ENCODE measurements at places on chromosomes 16 and 17.

DNA sequence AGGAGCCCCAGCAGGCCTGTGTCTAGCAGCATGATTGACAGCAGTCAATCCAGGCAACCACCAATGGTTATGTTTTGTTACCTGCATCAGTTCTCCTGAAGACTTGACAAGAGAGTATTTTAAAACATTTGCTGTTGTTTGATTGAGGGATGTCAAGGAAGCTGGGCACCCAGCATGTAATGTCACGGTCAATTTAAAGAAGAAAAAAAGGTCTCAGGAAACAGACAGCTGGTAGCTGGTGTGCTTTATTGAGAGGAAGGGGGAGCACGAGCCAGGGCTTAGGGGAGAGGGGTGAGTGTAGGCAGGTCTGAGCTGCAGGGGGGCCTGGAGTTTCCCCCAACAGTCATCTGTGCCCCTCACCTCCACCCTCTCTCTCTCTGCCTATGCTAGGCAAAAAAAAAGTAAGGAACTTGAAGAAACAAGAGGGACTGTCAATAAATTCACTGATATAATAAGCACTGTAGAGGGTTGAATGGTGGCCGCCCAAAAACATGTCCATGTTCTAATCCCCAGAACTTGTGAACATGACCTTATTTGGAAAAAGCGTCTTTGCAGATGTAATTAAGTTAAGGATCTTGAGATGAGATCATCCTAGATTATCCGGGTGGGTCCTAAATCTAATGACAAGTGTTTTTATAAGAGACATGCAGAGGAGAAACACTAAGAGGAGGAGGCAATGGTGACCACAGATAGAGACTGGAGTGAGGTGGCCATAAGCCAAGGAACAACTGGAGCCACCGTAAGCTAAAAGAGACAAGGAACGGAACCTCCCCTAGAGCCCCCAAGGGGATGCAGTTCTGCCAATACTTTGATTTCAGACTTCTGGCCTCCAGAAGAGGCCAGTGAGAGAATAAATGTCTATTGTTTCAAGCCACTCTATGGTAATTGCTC, 14.5 kb downstream of the TSPOAP1 start:
- DNase-seq, result no peak

DNA sequence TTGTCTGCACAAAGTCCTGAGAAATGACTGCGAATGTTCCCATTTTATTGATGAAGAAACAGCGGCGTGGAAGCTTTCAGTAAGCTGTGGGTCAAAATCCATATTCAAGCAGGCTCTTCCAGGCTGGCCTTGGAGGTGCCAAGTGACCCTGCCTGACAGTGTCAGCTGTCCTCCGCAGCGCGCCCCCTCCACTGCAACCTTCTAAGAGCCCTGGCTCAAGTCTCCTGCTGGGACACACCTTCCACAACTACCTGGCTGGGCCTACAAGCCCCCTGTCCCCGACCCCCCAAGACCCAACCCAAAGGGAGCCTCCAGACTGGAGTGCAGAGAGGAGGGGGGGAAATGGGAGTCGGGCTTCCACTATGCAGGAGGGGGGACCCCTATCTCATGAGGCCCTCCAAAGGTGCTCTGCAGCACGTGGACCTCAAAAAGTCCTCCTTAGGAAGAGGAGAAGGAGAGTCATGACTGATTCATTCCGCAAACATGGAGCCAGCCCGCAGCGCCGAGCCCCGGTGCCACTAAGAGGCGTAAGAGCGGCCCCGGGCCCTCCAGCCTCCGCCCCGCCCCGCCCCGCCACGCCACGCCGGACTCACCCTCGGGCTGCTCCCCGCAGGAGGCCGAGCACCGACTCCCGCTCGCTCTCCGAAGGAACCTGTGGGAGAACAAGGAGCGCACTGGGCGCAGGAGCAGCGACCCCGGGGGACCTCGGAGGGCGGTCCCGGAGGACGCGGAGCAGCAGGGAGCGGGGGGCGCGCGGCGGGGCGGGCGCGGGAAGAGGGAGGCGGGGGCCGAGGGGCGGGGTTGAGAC, 574 bp downstream of the MPP3 start:
- no peak for DNase-seq

DNA sequence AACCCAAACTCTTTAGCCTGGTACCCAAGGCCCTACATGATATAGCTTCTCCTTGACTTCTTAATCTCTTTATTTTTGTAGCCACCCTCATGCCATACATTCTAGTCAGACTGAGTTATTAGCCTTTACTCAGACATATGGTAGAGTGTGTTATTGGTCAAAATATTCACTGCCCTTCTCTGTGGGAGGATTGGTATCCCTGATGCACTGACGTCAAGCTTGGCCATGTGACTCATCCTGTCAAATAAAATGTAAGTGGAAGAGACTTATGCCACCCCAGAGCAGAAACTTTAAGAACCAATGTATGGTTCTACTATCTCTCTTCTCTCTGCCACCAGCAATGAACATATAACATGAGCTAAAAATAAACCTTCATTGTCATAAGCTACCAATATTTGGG, 12.2 kb upstream of the BEAN1 start:
- DNase-seq, result no peak

DNA sequence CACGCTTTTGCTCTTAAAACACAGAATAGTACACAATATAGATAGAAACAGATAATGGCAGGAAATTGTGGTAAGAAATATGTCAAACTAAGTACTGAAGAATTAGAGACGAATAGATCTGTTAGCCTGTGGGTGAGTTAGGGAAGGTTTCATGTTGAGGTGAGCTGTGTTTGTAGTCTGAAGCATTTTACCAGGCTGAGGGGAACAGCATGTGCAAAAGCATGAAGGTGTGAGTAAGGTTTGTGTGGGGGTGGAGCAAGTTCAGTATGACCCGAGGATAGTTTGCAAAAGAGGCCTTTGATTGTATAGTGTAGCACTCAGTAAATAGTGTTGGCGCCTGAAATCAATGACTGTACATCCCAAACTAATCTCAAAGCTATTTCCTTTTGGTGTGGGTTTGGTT, 13.8 kb downstream of the IGSF6 start:
- DNase-seq, result peak; percentile 34

DNA sequence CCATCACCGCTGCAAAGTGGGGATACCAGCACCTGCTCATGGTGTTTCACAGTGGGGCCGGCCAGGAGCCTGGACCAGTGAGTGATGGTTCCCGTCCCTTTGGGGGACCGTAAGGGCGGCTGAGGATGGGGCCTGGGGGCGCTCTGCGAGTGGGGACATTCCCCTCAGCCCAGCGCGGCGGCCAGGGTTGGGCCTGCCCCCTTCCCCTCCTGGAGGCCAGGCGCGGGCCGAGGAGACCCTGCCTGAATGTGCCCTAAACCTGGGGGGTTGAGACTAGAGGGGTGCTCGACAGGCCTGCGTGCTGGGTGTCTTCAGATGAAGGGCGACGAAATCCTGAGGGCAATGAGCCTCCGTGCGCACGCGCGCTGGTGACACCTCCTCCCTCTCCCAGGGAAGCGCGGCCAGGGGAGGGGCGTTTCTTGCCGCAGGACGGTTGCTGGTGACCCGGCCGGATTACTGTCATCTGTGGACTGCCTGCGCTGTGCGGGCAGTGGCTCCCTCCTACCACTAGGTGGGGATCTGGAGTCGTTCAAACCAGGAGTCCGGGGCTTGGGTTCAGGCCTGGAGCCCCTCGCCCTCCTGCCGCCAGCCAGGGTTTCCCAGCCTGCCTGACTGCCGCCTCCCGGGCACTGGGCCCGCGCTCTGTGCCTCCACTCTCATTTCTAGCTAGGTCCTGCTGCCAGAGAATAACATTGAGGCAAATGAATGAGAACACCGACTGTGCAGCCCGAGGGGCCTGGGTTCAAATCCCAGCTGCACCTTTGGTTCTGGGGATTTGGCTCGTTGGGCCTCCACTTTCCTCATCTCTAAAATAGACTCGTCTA, 17.1 kb downstream of the TBX2 start:
- DNase-seq, result peak; percentile 58

DNA sequence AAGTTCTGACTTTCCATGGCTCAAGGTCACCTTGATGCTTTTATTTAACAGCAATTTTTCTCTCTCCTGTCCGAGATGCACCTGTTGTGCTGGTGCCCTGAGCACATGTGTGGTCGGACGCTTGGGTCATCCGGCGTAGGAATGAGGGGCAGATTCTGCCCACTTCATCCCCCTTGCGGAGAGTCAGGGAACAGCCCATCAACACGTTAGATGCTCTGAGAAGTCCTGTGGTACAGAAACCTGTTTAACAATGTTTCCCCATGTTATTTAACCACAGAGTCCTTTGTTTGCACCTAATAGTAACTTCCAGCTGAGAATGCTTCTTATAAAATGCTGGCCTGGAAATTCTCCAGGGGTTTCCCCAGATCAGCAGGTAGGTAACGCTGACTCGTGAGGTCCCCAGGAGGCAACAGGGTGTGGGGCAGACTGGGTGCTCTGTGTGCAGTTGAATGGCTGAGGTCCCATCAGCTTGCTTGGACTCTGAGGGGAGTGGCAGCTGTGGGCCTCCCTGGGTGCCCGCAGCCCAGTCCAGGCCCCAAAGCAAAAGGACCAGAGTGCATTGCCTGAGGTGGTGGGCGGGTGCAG, 17.8 kb downstream of the DOC2B start:
- no peak for DNase-seq

DNA sequence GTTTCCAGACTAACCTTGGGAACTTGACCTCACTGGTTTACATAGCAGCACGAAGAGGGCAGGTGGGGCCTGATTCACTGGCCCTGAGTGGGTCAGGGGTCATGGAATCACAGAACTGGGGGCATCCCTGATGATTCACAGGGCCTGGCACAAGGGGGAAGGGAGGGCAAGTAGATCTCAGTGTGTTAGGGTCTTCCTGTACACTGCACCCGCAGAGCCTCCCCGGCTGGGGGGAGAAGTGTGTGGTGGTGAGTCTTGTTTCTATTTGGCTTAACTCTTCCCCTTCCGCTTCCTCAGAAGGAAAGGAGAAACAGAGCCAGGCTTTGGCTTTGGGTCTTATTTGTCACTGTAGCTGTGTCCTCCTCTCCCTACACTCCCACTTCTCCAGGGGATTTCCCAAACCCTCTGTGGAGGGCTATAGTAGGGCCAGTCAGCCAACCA, 3.7 kb downstream of the STARD3 start:
- no peak for DNase-seq

DNA sequence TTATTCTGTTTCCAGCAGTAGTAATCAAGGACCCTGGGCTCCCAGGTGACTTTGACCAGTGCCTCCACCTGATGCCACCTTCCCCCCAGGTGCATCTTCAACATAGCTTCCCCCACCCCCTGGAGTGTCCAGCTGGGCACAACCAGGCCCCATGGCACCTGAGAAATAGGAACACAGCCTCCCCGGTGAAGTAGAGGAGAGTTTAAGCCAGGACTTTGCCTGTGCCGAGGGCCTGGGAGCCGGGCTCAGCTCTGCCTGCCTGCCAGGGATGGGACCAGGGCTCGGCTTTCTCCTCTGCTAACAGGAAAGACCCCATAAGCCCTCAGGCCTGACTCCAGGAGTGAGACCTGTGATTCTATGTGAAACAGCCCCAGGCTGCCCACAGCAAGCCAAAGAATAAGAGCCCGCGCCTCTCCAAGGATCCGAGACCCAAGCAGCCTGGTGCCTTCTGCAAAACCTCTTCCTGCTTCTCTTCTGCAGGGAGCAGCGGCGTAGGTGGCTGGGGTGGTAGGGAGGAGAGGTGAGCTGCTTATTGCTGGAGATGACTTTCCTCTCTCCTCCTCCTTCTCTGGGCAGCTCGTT, 16.4 kb upstream of the RBFOX3 start:
- no peak for DNase-seq

- DNase-seq, result peak; percentile 72
These were observed 28.7 kb downstream of the ACSF3 start for GRCh38 chr16:89122322-89122851.

DNA sequence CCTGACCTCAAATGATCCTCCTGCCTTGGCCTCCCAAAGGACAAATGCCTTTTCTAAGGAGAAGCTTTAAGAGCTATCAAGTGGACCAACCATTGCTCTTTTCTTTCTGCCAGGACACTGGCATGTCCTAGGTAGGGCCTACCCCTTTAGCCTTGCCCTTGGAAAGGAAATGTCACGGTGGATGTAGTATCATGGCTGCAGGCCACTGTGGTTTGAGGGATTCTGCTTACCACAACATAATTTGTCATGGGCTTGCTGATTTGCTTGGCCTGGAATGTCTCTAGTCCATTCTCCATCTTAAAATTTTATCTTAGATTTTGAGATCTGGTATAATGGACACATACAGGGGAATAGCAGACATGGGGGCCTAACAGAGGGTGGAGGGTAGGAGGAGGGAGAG, 6.0 kb downstream of the KRT20 start:
- DNase-seq, result no peak

DNA sequence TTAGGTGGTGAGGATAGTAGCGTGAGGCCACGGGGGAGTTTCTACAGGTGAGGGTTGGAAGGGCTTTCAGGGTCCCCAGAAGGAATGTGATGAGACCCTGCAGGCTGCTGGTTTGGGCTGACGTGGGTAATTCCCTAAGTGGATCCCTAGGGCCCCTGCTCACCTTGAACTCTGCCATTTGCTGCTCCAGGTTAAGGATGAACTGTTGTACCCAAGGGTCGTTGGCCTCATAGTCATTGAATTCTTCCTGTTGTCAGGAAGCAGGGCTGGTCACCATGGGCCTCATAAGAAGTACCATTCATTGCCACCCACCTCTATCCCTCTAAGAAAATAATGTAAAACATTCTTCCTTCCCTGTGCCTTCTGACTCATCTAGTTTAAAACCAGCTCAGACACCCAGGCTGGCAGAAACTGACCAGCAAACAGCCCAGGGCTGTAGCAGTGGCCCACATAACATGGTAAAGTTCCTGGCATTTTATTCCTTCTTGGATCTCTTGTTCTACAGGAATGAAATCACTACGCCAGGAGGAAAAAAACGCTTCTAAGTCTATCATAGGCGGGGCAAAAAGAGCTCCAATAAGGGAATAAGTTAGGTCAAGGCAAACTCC, 27.6 kb downstream of the FCSK start:
- DNase-seq, result no peak

- DNase-seq, result no peak
These were observed 166.2 kb downstream of the RPTOR start for GRCh38 chr17:80710714-80711302.

DNA sequence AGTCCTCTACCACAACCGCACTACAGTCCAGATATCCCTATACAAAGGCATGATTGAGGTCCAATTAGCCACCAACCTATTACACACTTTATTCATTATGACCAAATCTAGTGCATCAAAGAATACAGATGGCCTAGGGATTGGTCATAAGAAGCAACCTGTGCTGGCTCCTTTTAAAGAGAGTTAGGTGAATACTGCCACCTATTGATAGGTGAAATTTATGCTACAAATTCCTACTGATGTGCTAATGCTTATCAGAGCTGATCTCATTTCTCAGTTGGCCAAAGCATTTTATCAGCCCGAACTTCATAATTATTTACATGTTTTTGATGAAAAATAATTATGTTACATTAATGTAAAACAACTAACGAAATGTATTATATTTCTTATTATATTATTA, 166.3 kb downstream of the ANKFN1 start:
- peak; percentile 10 for DNase-seq

DNA sequence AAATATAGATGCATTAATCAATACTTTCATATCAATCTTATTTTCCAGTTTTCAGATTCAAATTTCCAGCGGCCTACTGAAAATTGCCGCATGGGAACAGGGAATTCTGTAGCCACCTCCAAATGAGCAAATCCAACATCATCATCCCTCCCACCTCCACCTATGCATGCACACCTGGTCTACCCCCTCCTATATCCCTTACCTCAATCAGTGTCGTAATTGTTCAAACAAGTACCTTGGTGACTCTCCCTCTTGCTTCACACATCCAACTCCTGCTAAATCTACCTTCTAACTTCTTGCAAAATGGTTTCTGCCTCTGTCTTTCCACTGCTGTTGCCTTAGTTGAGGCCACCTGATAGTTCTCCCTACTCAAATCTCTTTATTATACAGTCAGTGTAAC, 160.1 kb downstream of the SOX9 start:
- DNase-seq, result no peak
